Right hindlimb (tissue), 1 donor: ENCODE measurements at places on chromosomes 12 and 14.

DNA sequence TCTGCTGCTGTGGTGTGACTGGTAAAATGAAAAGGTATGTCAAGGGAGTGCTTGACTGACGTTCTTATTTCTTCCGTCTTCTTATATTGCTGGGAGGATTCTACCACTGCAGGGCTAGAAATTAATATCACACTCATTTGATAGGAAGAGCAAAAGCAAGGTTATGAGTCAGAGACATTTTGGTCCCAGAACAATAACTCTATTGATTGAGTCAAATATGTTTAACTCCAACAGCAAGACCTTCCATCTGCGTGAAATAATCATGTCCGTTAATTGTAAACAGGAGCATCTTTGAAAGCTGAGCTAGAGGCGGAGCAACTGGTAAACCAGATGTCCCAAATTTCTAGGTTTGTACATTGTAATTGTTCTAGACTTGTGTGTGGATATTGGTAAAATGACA is 1293.6 kb downstream of the AACS start:
- DNase-seq: no peak

GRCh38 chr12:51620448-51620847 is 29.4 kb downstream of the SCN8A start:
- DNase-seq: no peak

GRCh38 chr14:64196814-64197411 is 97.3 kb downstream of the ESR2 start:
- DNase-seq: peak; percentile 67

GRCh38 chr12:100741084-100741711 is 53.4 kb upstream of the ANO4 start:
- DNase-seq: no peak

- no peak for DNase-seq
These were observed 1300.5 kb upstream of the TMEM132C start for GRCh38 chr12:126966498-126966897.
